D341Med (cell line): ENCODE measurements at places on chromosomes 13 and 19.
A peak's percentile ranks its signal among the peaks of the same experiment; 100 is the strongest.

DNA sequence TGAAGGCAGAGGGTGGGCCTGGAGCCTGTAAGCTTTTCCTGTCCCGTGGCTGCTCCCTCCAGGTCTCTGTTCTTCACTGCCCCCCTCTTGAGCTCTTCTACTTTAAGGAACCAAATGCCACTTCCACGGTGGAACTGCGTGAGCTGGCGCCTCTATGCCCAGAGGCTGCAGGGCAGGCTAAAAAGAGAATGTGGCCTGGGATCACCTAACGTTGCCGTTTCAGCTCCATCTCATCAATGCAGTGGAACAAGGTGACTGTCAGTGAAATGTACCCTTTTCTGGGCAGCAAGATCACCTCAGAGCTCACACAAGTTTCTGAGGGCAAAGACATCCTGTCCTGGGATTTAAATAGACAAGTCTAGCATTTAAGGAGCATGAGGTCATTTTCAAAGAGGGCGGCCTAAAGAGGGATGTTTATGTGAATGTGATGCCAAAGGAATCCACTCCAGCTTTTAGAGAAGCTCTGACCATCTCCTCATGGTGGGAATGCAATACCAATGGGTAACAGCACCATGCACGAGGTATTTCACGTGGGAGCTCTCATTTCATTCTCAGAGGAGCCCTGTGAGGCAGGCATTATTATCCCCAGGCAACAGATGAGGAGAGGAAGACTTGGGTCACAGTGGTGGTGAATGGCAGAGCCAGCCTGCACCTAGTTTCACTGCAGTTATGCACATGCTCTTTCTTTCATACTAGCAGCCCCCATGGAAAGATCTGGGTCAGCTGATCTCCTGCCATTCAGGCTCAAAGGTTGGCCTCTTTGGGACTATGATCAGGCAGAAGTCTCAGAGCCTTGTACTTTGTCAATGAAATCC is 39.3 kb downstream of the RGCC start:
- DNase-seq = peak; percentile 1

DNA sequence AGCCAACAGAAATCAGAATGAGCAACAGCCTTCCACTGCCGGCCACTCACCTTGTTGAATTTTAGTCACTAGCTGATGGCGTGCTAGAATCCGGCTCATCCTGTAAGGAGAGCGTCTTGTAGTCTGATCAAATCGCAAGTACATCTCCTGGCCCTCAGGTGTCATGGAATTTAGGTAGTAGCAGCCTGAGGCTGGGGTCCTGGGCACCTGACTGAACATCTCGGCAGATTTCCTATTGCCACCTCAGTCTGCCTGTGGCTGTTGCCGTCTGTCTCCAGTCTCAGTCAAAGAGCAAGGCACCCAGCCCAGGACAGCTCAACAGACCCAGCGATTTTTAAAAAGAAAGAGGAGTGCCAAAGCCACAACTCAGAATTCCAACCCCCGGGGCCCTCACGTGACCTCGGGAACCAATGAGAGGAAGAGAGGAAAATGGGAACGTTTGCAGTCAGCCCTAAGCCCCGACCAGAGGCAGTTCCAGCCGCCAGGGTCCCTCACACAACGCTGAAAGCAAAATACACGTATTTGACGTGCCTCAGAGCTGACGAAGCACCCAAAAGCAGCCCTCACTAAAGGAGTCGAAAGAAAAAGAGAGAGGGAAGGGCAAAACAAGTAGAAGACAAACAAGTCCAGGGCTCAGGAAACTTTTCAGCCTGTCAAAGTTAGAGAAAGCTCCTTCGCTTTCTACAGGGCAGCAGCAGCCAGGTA is at the start of gene STARD13:
Gene STARD13 (minus strand): TSS at position 336 of the 705 bp plus-strand sequence. CDS start 117 bp downstream, at position 219.
- DNase-seq = peak; percentile 50

DNA sequence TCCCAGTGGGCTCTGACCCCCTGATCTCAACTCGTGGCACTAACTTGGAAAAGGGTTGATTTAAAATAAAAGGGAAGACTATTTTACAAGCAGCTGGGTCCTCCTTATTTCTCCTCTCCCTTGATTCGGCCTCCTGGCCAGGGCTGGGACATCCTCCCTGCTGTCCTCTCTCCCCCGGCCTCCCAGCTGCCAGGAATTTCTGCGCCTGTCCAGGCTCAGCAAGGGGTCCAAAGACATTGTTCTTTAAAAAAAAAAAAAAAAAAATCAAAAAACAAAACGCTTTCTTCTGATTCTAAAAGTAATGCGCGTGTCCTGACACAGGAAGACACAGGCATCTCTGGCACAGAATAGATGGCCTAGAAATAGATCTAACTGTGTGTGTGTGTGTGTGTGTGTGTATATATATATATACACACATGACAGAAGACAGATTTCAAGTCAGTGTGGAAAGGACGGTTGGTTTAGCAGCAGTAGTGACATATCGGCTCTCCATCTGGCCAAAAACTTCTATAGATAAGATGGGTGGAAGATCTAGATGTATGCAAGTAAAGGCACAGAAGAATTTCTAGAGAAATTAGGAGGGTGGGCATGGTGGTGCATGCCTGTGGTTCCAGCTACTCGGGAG is 12.3 kb upstream of the LENG8 start:
- no peak for DNase-seq

- DNase-seq = peak; percentile 69
These were observed 6.7 kb upstream of the PCDH17 start for GRCh38 chr13:57624565-57625435.

DNA sequence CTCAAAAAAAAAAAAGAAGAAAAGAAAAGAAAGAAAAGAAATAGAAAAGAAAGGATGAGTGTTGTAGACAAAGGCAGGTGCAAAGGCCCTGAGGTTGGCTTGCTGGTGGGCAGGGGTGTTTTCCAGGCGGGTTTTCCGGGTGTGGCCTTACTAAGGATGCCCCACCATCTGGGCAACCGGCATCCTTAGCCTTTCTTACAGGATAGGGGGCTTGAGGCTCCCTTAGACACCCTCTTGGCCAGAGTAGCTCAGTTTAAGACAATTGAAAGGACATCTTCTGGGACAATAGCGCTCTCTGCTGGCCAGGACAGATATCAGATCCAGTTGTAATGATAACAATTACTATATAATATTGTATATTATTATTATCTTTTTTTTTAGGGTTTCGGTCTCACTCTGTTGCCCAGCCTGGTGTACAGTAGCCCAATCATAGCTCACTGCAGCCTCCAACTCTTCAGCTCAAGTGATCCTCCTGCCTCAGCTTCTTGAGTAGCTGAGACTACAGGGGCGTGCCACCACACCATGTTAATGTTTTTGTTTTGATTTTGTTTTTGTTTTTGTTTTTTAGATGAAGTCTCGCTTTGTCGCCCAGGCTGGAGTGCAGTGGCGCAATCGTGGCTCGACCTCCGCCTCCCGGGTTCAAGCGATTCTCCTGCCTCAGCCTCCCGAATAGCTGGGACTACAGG is 1.4 kb upstream of the QTRT1 start:
- peak; percentile 56 for DNase-seq

GRCh38 chr13:102591988-102592781 is 4.6 kb upstream of the TPP2 start:
- DNase-seq = peak; percentile 67

- DNase-seq = no peak
These were observed 161.6 kb downstream of the KDM4B start for GRCh38 chr19:5130371-5131030.

GRCh38 chr19:58545286-58546018 is 1.6 kb downstream of the TRIM28 start:
- no peak for DNase-seq

DNA sequence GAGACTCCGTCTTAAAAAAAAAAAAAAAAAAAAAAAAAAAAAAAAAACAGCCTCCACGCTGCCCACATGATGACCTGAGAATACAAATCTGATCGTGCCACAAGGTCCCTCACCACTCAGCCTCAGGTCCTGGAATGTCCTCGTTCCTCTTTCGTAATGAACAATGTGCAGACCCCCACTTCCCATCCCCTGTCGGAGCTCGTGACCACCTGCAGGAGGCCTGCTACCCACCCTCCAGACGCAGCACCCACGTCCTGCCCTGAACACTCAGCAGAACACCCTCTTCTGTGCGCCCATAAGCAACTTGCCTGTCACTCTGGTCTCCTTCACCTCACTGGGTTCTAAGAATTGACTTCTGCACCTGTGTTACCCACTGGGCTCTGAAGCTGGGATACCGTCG is 166.4 kb downstream of the KATNAL1 start:
- DNase-seq = no peak

- DNase-seq = no peak
These were observed 58.1 kb downstream of the TRPC4 start for GRCh38 chr13:37811441-37811840.

DNA sequence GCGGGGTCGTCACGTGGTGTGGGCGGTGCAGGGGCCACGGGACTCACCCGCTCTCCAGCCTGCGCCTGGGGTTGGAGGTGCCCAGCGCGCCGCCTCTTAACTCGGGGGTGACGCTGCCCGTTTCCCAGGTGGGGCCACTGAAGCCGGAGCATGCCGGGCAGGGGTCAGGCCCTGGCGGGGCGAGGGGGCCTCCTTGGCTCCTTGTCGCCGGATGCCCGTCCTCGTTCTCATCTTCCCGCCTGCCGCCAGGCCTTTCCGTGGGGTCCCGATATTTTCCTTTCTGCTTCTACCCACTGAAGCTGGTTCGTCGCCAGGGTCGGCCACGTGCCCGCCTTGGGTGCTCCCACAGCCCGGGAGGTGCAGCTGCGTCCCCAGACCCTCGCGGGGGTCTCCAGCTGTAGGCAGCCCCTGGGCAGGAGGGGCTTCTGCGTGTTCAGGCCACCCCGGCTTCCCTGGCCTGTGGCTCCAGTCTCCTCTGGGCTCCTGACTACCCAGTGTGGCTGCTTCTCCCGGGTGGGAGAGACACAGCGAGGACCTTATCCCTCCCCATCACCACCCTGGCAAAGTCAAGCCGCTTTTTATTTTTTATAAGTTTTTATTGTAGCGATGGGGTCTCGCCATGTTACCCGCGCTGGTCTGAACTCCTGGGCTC is 772 bp downstream of the FAM174C start:
- no peak for DNase-seq

DNA sequence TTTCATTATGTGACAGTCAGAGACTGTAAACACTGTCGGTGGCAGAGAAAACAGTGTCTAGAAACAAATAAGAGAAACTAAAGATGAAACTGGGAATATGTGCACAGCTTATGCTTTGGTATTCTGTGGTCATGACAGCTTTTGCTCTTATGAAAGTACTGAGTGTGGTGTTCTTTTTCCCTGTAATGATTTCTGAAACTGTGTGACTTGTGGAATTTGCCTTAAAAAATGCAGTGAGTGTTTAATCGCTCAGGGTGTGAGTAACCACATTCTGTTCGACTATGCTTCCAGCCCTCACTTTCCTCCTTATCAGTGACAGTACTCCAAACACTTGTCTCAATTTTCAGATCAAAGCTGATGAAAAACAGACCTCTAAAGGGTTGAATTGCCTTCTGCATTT is 66.9 kb upstream of the DIAPH3 start:
- DNase-seq = no peak

DNA sequence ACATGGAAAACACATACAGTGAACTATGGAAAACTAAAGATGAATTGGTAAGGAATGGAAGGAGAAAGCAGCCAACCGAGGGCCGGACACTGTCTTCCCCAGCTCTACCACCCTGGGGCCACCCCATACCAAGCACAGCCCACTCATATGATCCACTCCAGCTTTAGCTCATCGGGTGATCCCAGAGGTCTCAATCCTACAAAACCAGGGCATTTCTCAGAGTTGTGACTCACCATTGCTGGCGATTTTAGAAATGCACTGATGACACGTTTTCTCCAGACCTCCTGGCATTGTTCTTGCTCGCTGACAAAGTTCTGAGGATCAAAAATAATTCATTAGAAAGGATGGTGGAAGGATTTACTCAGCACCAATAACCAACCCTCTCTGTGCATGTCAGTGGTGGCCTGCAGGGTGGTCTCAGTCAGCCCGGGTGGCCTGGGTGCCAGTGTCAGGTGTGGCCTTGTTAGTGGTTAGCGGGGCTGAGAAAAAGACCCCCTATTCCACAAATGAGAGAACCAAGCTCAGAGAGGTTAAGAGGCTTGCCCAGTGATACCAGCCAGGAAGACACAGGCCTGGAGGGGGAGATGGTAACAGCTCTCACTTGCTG is 6.6 kb downstream of the TMEM272 start:
- DNase-seq = no peak

DNA sequence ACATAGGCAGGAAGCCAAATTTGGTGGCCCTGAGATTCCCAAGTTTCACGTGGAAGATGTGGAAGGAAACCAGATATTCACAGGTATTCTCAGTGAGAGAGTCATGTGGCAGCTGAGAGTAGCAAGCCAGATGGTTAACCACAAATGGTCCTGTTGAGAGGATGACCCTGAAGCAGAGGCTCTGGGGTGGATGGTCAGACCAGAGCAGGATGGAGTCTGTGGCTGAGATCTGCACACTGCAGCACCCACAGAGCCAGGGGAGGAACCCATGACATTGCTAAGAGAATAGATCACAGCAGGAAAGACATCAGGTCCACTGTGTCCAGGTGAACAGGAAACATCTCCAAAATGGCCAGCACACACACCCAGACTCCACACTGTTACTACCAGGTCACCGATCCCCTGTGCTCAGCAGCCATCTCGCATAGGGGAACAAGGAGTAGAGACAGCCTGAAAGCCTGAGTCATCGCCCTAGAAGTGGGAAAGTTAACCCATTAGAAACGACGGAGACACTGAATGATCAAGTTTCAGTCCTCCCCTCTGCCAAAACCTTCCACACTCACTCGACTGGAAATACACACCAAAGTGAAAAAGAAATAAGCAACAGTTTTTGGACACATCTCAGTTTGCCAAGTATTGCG is 160.0 kb downstream of the RBM26 start:
- DNase-seq = no peak

DNA sequence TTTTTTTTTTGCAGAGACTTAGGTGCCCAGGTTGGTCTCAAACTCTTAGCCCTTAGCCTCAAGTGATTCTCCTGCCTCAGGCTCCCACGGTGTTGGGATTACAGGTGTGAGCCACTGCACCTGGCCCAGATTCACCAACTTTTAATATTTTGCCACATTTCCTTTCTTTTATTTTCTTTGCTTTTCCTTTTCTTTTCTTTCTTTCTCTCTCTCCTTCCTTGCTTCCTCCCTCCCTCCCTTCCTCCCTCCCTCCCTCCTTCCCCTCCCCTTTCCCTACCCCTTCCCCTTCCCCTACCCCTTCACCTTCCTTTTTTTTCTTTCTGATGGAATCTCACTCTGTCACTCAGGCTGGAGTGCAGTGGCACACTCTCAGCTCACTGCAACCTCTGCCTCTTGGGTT is 35.3 kb downstream of the BICRA start:
- DNase-seq = no peak

GRCh38 chr19:17985037-17985818 is 18.3 kb downstream of the KCNN1 start:
- DNase-seq = no peak

- no peak for DNase-seq
These were observed 72.2 kb downstream of the DHRS12 start for GRCh38 chr13:51731759-51732158.

GRCh38 chr13:39106216-39107005 is 68.2 kb downstream of the NHLRC3 start:
- DNase-seq = no peak

DNA sequence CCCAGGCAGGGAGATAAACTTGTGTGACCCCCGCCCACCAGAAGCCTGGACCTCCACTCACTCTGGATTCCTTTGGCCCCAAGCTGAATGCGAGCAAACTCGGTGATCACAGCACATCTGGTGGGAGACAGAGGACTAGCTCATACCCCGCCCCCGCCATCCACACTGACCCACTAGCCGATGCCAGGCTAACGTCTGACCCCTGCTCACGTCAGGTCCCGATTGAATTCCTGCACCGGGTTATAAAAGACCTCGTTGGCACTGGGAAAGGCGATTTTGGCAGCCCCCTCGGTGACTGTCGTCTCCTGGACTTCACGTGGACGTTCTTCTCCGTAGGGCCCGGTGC is 631 bp downstream of the TRMT1 start:
- no peak for DNase-seq
